ENCODE measurements at places on chromosomes 1 and 21.

GRCh38 chr1:9038338-9038650 lies 12.1 kb upstream of the SLC2A7 start:
- DNase-seq: no peak
- peaks cover 5% of the 10 kb centered on the region for H3K27me3 ChIP-seq

DNA sequence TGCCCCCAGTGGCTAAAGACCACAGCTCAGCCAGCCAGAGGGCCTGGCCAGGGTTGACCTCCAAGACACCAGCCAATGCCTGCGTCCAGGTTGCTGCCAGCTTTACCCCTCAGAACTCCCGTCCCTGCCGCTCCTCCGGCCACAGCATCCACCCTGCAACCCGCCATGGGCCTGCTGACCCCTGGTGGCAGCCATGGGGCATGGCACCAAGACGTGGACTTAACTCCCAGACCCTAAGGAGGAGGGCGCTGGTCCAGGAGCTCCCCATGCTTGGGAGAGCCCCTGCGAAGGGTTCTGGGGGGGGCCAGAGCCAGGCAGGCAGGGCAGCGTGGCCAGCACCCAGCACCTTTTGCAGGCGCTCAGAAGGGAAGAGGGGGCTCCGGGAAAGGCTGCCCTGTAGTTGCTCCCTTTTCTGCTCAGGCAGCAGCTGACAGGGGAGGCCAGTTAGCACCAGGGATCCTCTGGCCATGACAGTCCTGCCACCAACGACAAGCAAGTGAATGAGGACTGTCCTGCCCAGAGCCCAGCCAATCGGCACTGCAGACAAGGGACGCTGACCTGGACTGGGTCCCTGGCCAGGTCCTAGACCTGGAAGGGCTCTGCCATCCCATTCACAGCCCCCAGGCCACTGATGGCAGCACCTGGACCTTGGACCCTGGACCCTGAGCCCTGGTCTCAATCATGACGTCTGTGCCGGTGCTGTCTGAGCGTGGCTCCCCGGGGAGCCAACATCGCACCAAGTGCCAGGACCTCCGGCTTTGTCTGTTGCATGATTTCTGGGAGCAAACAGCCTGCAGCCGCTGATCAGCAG lies 246.2 kb downstream of the NPHP4 start:
- H3K36me3 ChIP-seq: no peaks in the 10 kb centered on the region
- no peaks in the 10 kb centered on the region for H3K4me1 ChIP-seq
- H3K27me3 ChIP-seq: peaks cover 34% of the 10 kb centered on the region

DNA sequence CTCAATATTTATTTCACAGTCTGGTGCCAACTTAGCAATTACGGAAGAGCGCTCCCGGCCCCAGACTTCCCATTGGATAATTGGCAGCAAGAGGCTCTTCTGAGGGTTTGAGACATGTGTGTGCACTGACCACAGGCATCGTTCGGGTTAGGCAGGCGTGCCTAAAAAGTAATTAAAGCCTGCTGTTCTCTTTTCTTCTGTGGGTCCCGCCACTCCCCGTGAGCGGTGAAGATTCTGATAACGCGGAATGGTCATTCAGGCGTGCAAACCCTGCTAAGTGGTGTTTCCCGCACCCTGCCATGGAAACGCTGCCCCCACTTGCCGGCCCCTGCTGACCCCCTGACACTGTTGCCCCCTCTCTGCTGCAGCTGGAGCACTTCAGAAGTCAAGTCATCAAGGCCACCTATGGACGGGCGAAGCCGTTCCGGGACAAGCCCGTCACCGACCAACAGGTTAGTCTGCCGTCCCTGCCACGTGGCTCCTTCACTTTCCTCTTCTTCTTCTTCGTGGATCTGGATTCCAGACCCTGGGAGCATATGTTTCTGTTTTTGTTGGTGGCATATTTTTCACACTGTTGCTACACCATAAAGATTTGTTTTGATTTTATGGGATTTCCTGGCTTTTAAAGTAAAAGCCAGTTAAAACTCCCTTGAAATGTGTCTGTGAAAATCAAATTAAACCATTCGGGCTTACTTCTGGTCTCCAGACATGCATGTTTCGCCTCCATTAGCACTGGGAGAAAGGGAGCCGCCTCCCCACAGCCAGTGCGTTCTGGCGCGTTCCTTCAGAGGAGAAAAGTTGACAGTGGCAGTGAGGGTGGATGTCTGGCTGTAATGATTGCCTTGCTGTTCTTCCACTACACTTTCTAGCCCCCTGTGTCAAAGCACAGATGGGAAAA lies 79.9 kb downstream of the FHAD1 start:
- no peaks in the 10 kb centered on the region for H3K27me3 ChIP-seq
- peak; percentile 38 for DNase-seq
- H3K4me1 ChIP-seq: peaks cover 33% of the 10 kb centered on the region
- H3K36me3 ChIP-seq: no peaks in the 10 kb centered on the region
- no peak overlapping the region for H3K27ac ChIP-seq

GRCh38 chr1:41689139-41689538 lies 204.7 kb upstream of the EDN2 start:
- no peak overlapping the region for H3K27ac ChIP-seq
- DNase-seq: no peak
- peaks cover 5% of the 10 kb centered on the region for H3K4me1 ChIP-seq
- H3K36me3 ChIP-seq: no peaks in the 10 kb centered on the region
- H3K27me3 ChIP-seq: no peaks in the 10 kb centered on the region
- H3K4me3 ChIP-seq: no peak overlapping the region

GRCh38 chr1:2501041-2501819 lies 25.1 kb downstream of the PLCH2 start:
- H3K4me1 ChIP-seq: peaks cover 60% of the 10 kb centered on the region
- H3K4me3 ChIP-seq: peak overlapping the region; percentile 14
- H3K27me3 ChIP-seq: peaks cover 2% of the 10 kb centered on the region
- peak overlapping the region; percentile 68 for H3K27ac ChIP-seq
- no peaks in the 10 kb centered on the region for H3K36me3 ChIP-seq

DNA sequence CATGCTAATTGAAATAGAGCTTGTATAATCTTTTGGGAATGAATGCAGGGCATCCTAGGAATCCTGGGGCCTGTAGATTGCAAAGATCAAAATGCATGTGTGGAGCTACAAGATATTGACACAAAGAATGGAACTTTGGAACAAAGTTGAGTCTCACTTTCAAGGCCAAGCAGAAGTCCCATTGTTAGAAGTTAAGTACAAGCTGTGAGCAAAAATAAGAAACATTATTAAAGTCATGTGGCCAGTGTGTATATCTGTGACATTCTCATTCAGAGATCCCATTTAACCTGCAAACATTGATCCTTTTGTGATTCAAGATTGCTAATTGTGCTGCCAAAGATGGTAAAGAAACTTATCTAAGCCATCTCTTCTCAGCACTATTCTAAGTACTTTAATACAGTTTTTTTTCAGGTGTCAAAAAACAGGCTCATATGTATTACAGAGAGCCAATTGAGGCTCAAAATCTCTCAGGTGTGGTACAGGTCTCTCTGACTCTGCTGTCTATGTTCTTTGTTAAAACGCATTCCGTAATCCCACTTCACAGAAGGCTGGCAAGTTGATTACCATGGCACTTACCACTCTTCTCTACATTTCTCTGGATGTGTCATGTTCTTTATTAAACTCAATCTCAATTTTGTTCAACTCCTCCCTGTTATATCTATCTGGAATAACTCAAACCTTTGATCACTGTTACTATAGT lies 704.4 kb upstream of the NEGR1 start:
- H3K27me3 ChIP-seq: no peaks in the 10 kb centered on the region
- no peak for DNase-seq
- H3K4me1 ChIP-seq: no peaks in the 10 kb centered on the region
- H3K36me3 ChIP-seq: no peaks in the 10 kb centered on the region
- no peak overlapping the region for H3K27ac ChIP-seq

- DNase-seq: no peak
- no peaks in the 10 kb centered on the region for H3K36me3 ChIP-seq
- no peak overlapping the region for H3K27ac ChIP-seq
- peaks cover 7% of the 10 kb centered on the region for H3K4me1 ChIP-seq
- H3K4me3 ChIP-seq: no peak overlapping the region
These were observed 40.5 kb upstream of the C21orf91 start for GRCh38 chr21:17859661-17860060.

DNA sequence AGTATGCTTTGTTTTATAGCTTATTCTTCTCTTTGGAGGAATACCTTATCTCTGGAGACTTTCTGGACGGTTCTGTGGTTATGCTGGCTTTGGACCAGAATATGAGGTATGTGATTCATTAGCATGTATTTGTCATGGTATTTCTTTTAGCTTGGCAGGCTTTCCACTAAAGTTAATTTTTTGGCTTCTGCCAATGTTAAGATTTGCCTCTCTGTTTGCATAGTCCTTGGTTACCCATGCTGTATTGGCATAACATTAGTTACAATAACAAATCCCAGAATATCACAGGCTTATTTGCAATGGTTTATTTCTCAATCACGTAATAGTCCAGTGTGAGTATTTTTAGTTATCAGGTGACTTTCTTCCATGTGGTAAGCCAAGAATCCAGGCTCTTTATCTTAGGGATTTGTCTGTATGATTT lies 9.7 kb downstream of the ZMPSTE24 start:
- no peak for DNase-seq
- no peaks in the 10 kb centered on the region for H3K27me3 ChIP-seq
- no peak overlapping the region for H3K27ac ChIP-seq
- H3K36me3 ChIP-seq: peaks cover 69% of the 10 kb centered on the region
- H3K4me3 ChIP-seq: no peak overlapping the region

Data from SJCRH30 (cell line).